ENCODE measurements at places on chromosomes 7 and 10. TPM values are rescaled to one million over a fixed set of nuclear protein-coding genes. Genes with fewer than 3 reads are reported as not detected.

GRCh38 chr10:75643944-75644692 is 212.7 kb downstream of the LRMDA start:
- no peak for ATAC-seq

GRCh38 chr10:57288754-57289153 is 927.7 kb upstream of the ZWINT start:
- no peak for ATAC-seq

DNA sequence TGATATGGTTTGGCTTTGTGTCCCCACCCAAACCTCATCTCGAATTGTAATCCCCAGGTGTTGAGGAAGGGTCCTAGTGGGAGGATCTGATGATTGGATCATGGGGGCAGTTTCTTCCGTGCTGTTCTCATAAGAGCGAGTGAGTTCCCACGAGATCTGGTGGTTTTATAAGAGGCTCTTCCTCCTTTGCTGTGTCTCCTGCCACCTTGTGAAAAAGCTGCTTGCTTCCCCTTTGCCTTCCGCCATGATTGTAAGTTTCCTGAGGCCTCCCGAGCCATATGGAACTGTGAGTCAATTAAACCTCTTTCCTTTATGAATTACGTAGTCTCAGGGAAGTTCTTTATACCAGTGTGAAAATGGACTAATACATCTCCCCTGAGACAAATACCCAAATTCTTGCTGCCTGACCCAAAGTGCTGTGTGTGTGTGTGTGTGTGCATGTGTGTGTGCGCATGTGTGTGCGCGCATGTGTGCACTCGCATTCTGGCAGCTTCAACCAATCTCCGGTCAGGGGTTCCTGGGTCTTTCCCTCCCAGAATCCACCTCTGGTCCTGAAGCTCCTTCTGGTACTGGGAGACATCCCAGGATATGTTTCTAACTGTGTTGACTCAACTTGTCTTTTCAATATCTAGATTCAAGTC is 98.1 kb upstream of the LRRC4 start:
- no peak for ATAC-seq

DNA sequence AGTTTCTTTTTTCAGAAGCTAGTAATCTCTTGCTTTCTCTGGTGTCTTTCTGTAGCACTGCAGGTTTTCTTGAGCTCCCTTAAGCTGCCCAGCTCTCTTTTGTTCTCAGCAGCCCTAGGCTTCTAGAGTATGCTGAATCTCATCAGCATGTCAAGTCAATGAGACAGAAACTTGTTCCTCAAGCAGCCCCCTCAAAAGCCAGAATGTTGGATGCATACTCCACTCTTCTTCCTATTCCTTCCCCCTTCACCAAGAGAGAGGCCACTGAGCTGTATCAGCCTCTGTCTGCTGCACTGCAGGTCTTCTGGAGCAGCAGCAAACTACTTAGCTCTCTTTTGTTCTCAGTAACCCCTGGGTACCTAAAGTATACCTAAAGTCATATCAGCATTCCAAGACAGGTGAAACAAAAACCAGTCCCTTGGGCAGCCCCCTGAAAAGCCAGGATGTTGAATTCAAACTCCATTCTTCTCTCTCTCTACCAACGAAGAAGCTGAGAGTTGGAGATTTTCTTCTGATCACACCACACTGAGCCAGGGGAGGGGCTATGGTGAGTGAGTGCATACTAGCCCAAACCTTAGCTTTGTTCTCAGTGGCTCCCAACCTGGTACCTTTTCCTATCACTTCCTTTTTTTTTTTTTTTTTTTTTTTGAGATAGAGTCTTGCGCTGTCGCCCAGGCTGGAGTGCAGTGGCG is 73.3 kb upstream of the WAC start:
- no peak for ATAC-seq

DNA sequence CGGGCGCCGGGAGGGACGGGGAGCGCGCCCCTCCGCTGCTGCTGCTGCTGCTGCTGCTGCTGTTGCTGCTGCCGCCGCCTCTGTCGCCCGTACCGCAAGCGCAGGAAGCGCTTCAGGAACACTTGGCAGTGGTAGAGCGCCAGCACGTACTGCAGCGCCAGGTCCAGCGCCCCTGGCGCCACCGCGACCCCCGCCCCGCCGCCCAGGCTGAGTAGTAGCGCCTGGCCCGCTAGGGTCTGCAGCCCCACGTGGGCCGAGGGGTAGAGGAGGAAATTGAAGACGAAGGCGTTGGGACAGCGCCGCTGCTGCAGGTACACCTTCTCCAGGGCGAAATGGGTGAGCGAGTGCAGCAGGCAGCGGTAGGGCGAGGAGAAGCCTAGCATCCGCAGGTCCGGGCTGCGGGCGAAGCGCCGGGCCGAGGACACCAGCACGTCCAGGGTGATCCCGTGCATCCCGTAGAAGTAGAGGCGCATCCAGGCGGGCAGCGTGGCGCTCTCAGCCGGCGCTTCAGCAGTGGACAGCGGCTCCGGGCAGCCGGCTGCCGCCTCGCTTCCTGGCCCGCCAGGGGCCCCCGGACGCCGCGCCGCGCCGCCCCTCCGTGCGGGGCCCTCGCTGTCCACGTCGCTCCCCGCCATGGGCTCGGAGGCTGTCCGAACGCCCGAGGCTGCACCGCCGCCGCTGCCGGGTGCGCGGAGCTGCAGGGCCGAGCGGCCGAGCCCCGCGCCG is at the start of gene TMEM229A:
Gene TMEM229A, minus strand, starts transcription at position 699 of the 726 bp plus-strand sequence. Its CDS starts 64 bp downstream, at position 635.
- ATAC-seq = peak; percentile 87

- ATAC-seq = no peak
These were observed 98.8 kb upstream of the MACROH2A2 start for GRCh38 chr10:69953851-69954250.

- ATAC-seq = no peak
These were observed 87.3 kb upstream of the DIP2C start for GRCh38 chr10:776772-777171.

GRCh38 chr10:121559326-121560026 is 38.8 kb downstream of the FGFR2 start:
- ATAC-seq = no peak

GRCh38 chr10:24850727-24851296 is 101.6 kb downstream of the PRTFDC1 start:
- no peak for ATAC-seq

- peak; percentile 81 for ATAC-seq
These were observed 53.1 kb upstream of the TM9SF3 start for GRCh38 chr10:96639899-96640298.

- ATAC-seq = no peak
These were observed 100.0 kb upstream of the AMPH start for GRCh38 chr7:38731215-38731614.

The SIRT1 gene
- total RNA-seq = 18.4 TPM

The EDRF1 gene
- total RNA-seq = 24.2 TPM

The OR2A5 gene
- total RNA-seq = 0.18 TPM

All from motor neuron (in vitro differentiated cells).